ENCODE measurements at places on chromosomes 11 and 22. TPM values are rescaled to one million over a fixed set of nuclear protein-coding genes. Genes with fewer than 3 reads are reported as not detected.

C11orf52 gene
- total RNA-seq = 1.4 TPM

KRTAP5-8 gene
- not detected for total RNA-seq

MUC5AC gene
- total RNA-seq = not detected

DGCR6 gene
- total RNA-seq = 0.19 TPM

PTPRJ gene
- total RNA-seq = 16.9 TPM

KLHL35 gene
- 6.2 TPM for total RNA-seq

Data from regular cardiac myocyte (primary cell).